Fibroblast of skin of left biceps (primary cell): ENCODE measurements at places on chromosomes 12 and 14.

DNA sequence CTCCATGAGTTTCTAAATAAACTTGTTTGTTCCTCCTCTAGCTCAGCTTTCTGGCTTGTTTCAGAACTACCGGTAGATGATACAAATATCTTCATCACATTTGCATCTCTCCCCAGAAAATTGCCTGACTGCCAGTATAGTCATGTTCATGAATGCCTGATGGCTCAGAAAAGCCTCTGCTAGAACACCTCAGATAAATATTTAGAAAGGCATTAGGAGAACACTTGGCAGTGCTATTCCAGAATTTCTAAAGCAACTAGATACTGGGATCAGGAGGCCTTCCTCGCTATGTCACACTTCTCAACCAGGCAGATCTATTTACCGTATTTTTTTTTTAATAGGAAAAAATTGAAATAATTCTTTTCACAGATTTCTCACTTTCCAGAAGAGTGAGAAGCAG lies 32.3 kb upstream of the KRAS start:
- DNase-seq = no peak

GRCh38 chr14:67432050-67432564 lies 20.1 kb upstream of the PLEK2 start:
- peak; percentile 39 for DNase-seq

GRCh38 chr12:13857750-13858149 lies 123.7 kb downstream of the GRIN2B start:
- DNase-seq = no peak

- no peak for DNase-seq
Observed at GRCh38 chr12:5236022-5236640, 192.5 kb downstream of the KCNA5 start.

- DNase-seq = no peak
Observed at GRCh38 chr14:56120091-56120691, 2.0 kb downstream of the PELI2 start.

- DNase-seq = no peak
Observed at GRCh38 chr14:104560586-104560945, 19.0 kb upstream of the C14orf180 start.

GRCh38 chr12:54882079-54882478 lies 27.8 kb downstream of the MUCL1 start:
- DNase-seq = no peak

DNA sequence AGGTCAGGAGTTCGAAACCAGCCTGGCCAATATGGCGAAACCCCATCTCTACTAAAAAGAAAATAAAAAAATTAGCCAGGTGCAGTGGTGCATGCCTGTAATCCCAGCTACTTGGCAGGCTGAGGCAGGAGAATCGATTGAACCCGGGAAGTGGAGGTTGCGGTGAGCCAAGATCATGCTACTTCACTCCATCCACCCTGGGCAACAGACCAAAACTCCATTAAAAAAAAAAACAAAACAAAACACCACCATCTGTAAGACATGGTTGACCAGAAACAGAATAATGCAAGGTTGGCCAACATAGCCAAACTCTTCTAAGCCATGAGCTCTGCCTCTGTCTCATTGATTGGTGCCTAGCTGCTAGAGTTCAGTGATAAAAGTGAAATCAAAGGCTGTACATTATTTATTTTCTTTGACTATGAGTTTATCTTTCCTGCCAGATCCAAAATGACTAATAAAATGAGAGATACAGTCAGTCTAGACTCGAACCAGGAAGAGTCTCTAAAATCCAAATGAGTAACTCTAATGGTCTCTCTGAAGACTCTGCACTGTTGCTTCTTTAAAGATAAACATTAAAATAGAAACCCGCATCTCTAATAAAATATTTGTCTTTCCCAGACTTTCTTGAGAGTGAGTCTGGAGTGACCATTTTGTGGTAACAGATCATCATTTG lies 404.7 kb downstream of the DAD1 start:
- DNase-seq = no peak

- DNase-seq = no peak
Observed at GRCh38 chr12:2170376-2170775, 117.6 kb downstream of the CACNA1C start.

DNA sequence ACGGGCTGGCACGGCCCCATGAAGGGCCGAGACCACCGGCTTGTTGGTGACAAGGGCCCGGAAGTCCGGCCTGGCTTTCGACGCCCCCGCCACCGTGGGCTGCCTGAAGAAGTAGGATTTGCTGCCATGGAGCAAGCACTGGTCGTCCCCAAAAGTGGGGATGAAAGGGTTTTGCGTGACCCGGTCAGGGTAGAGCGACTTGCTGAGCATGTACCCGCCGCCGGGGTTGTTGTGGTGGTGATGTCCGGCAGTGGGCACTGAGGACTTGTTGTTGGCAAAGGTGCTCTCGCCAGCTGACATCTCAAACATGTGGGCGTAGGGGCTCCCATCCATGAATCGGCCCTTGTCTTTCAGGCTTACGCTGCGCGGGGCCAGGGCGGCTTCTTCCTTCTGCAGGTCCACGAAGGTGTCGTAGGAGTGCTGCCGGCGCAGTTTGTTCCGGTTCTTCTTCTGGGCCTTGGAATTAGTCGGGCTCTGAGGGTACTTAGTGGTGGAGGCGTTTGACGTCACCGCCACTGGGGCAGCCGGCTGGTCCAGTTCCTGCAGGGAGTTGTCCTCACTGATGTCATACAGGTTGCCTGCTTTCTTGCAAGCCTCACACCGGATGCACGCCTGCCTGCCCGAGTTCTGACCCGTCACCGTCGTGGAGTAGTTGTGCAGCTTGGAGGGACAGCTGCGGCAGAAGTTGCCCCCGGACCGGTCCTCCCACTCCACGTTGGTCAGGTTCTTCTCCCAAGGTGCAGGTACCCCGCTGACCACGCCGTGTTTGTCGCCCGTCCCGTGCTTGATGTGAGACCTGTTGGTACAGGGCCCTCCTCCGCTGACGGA lies 366.6 kb downstream of the EMP1 start:
- DNase-seq = no peak

GRCh38 chr14:99179946-99180345 lies 92.1 kb downstream of the BCL11B start:
- no peak for DNase-seq

DNA sequence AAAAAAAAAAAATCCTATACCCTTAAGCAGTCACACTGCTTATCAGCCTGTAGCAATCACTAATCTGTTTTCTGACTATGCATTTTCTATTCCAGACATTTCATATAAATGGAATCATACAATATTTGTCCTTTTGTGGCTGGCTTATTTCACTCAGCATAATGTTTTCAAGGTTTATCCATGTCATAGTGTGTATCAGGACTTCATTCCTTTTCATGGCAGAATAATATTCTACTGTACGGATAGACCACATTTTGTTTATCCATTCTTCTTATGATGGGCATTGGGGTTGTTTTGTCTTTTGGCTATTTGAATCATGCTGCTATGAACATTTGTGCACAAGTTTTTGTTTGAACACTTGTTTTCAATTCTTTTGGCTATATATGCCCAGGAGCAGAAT lies 8.6 kb upstream of the KSR2 start:
- no peak for DNase-seq

DNA sequence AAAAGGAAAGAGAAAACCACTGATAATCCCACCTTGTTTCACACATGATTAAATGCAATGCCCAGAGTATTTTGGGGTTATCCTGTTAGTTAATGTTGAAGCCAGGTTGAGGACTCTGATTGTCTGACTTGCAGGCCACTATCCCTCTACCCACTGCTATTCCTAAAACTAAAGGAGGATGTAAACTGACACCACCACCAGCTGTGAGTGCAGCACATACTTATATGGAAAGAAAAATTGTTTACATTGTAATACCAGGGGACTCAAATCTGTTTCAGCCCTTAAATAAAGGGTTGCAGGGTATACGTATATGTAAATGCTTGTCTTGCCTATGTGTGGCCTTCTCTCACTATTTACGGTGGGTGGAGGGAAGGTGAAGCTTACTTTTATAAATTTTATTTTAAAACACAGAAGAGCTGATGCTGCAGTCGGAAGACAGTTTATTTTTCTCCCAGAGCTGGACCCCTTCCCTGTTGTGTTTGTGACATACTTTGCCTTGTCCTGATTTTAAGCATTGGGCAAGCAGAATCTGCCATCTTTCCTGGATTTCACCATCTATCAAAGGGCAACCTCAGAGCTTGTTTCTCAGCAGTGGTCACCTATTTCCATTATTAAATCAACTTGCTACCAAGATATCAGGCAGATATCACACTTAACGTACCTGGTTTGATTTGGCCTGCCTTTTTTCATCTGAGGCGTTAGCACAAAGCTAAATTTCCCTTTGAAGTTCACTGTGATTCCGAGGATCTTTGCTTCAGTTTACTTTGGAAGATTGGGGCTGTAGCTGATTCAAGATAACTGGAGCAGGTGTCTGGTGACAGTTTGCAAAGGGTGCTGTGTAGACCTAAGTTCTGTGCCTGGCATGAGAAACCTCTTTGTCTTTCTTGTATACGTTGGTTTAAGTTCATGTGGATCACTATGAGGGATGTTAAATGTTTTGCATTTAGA lies 25.2 kb downstream of the DAAM1 start:
- no peak for DNase-seq

- DNase-seq = no peak
Observed at GRCh38 chr14:86055512-86056075, 525.6 kb downstream of the FLRT2 start.

- no peak for DNase-seq
Observed at GRCh38 chr12:85821206-85821605, 15.0 kb downstream of the RASSF9 start.

- DNase-seq = no peak
Observed at GRCh38 chr12:76505050-76505449, 54.5 kb downstream of the OSBPL8 start.

GRCh38 chr12:52089491-52089890 lies 10.0 kb downstream of the SMIM41 start:
- DNase-seq = no peak

DNA sequence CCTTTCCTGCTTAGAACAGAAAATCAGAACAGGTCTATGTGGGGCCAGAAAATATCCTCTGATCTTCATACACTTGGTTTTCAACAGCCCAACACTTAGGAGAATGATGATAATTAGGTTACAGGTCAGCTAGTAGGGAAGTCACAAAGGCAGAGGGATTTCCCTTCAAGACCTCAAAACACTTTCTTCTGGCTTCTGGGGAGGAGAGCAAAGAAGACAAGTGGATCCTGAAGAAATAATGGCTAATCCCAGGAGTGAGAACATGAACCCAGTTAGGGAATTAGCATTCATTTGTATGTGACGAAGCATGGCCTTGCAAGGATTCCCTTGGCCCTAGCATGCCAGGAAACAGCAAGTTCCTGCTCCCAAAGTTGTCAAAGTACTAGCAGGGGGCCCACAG lies 223.3 kb downstream of the BCAT1 start:
- DNase-seq = no peak

DNA sequence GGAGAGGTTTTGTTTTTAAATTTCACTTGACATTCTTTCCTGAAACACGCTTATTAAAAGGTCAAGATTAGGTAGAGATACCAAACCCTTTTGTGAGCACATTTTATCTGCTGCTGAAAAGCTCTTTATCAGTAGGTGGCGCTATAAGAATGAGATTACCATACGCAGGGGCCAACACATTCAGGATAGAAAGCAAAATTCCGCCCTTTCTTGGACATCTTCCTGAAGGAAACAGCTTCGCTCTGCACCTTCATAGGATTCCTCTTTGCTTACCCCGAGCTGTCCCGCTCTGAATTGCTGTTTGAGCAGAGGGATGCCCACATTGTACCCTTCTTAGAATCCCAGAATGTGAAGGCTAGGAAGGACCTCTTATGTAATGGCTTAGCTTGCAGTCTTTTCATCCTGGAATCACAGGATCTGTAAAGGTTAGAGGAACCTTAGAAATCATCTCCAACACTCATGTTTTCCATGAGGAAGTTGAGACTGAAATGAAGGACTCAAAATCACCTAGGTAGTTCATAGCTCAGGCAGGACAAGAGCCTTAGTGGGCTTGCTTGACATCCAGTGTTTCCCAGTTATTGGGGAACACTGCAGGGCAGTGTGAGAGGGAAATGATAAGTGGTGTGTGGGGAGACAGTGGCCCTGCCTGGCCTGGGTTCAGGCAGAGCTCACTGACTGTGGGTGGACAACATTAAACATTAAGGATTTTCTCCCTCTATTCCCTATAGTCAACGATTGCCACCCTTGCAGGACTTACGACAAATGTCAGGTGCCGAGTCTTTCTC lies 38.7 kb upstream of the CRY1 start:
- DNase-seq = peak; percentile 38

DNA sequence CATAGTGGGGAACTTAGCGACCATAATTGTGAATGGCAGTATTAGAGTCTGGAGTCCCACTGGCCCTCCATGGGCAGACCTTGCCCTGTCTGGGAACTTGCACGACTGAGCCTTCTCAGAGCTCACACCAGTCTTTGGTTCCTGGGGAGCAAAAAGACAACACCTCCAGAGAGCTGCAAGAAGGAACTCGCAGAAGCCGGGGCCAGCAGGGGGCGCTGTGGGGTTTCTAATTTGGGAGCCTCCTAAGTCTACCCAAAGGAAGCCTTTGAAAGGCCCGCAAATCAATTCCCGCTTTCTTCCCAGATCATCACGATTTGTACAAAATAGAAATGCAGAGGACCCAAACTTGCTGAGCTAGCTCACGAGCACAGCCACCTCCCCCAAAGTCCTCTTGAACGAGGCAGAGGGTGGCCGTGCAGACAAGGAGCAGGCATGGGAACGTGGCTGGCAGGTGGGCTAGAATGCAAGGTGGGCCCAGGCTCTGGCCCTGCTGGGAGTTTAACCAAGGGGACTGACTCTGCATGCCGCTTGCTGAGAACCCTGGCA lies 46.3 kb upstream of the FBXO21 start:
- peak; percentile 13 for DNase-seq

GRCh38 chr14:31269634-31270195 lies 62.1 kb upstream of the HECTD1 start:
- DNase-seq = no peak

DNA sequence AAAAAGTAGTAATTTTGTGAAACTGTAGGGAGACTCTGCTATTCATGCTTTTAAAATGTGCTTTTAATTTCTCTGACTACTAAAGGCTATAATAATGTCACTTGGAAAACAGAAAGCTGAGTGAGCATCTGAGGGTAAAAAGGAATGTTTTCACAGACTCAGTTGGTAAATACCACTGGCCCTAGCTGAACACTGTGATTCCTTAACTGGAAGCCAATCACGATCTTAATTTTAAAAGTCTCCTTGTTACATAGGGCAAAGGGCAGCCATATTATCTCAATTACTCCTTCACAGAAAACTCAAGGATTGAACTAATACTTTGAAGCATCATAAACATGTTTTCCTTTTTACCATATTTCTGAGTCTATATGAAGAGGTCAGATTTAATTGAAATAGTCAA lies 41.9 kb downstream of the PAWR start:
- no peak for DNase-seq

- DNase-seq = no peak
Observed at GRCh38 chr12:39622306-39622705, 2.7 kb upstream of the ABCD2 start.
